ENCODE measurements at places on chromosomes 16 and 17.

DNA sequence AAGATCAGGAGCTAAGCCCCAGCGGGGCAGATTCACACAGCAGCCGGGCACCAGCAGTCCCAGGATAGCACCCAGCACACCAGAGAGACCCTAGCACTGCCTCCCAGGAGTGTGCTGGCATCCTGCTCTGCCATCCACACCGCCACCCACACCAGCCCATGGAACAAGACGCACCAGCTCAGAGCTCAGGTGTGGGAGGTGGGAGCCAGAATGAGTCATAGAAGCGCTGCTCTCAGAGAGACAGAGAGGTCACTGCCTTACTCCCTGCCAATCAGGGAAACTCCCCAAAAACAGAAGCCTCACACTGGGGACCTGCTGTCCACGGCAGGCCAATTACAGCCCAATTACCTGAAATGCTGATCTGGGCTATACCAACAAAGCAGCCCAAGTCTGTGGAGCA, 64.9 kb downstream of the CDYL2 start:
- no peak for DNase-seq

DNA sequence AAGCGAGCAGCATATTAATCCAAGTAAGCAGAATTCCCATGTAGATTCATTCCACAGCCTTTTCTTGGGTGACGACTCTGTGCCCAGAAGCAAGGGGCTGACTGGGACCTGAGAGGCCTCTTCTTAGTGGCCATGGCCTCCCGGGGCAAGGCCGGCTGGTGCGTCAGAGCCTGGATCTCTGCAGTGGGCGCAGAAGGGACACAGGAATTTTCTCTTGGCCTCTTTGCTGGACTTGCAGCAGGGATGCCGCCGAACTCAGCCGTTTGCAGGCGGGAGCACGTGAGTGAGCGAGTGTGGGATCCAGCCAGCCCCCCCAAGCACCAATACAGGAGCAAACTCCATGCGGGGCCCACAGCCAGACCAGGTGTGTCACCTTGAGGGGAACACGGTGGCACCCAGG, 151.8 kb downstream of the RPTOR start:
- no peak for DNase-seq

- no peak for DNase-seq
Measured at GRCh38 chr16:49742428-49743202, 113.3 kb downstream of the ZNF423 start.

DNA sequence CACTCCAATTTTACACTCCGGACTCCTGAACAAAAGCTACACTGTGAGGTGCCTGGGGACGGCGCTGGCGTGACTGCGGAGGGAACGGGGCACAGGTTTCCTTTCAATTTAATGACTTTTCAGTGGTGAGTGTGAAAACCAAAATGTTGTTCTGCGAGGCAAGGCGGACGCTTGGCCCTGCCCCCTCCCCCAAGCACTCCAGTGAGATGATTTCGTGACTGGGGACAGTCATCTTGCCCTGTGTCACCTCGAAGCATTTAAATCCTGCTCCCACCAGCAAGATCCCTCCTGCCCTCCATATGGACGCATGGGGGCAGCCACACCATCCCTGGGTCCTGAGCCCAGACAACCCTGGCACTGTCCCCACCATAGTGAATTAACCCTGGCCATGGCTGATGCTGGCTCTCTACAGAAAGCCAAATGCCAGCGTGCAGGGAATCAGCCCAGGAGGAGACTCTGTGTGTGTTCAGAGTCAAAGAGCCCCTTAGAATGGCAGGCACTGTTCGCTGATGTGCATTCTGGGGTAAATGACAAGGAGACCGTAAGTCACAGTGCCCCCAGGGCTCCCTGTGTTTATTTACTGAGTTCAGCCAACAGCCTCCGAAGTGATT, 41.0 kb downstream of the C16orf95 start:
- DNase-seq: peak; percentile 8

DNA sequence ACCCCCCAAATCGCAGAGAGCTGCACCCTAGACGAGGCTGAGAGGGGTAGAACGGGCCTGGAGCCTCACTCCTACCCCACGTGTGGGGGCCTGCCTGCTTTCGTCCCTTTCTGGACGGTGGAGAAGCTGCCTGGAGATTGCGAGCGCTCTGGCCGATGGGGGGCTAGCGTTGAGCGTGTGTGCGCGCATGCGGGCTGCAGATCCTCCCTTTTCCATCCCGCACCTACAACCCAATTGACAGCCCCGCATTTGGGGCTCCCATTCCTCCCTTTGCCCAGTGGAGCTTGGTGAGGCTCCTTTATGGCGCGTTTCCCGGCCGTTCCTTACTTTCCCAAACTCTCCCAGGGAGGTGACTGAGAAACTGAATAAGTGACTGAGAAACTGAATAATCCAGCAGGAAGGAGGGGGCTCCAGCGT, 907 bp upstream of the ESRP2 start:
- DNase-seq: peak; percentile 60

DNA sequence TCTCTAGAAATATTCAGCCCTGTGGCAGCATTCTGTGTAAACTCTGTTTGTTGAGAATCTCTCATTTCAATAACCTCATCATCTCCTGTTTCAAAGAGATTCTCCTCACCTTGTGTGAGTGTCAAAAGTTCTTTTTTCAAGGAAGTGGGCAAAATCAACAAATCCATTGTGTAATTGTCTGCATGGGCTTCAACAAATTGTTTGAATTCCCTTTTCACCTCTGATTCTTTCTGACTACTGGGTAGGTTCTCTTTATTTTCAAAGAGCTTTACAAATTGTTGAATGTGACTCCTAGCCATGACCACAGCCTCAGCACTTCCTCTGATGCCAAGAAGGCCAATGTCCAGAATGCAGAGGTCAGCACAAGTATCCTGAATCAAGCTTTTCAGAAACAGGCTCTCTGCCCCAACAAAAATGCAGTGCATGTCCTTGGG, 48.0 kb downstream of the N4BP1 start:
- DNase-seq: no peak

- DNase-seq: no peak
Measured at GRCh38 chr17:70270554-70270953, 101.2 kb downstream of the KCNJ2 start.

- DNase-seq: peak; percentile 94
Measured at GRCh38 chr16:68328151-68328859, 17.5 kb downstream of the PRMT7 start.

DNA sequence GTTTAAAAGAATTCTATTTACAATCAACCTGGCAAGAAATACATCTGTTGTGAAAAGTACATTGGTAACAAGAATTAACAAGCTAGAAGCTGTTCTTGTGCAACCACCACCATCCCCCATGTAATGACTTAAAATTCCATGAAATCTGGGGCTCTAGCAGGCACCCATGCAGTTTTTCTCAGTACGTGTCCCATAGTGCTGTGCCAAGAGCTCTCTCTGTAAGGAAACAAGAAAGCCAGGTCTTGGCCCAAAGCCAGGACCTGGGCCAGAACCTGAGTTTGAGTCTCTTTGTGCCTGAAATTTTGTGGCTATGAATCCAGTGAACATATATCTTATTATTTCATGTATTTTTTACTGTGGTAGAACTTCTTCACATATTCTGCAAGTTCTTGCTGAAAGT, 46.6 kb downstream of the NUP93 start:
- DNase-seq: peak; percentile 12

DNA sequence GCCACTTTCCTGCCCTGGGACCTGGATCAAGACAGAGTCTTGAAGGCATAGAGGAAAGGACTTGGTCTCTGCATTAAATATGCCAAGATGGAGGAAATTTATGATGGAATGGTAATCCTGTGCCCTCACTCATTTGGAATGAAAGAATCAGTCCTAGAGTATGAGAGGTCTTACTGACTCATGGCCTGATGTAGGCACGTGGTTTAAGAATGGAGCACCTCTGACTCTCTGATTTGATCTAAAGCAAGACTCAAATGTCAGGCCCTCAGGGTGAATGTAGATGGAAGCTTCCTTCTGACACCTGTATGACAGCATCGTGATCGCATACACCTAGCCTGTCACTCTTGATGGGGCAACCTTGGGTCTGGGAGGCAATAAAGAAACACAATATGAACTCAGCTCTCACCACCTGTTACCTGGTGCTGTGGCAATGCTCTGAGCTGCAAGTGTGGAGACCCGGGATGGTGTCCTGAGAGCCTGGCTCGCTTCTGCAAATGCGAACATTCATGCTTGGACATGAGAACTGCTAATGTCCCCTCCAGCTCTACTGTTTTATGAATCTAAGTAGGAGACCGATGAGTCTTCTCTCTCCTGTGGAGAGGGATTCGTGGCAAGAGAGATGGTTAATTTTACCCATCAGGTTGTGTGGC, 229.9 kb downstream of the ABCC12 start:
- no peak for DNase-seq

- DNase-seq: peak; percentile 77
Measured at GRCh38 chr17:8994319-8994718, 27.0 kb upstream of the NTN1 start.

DNA sequence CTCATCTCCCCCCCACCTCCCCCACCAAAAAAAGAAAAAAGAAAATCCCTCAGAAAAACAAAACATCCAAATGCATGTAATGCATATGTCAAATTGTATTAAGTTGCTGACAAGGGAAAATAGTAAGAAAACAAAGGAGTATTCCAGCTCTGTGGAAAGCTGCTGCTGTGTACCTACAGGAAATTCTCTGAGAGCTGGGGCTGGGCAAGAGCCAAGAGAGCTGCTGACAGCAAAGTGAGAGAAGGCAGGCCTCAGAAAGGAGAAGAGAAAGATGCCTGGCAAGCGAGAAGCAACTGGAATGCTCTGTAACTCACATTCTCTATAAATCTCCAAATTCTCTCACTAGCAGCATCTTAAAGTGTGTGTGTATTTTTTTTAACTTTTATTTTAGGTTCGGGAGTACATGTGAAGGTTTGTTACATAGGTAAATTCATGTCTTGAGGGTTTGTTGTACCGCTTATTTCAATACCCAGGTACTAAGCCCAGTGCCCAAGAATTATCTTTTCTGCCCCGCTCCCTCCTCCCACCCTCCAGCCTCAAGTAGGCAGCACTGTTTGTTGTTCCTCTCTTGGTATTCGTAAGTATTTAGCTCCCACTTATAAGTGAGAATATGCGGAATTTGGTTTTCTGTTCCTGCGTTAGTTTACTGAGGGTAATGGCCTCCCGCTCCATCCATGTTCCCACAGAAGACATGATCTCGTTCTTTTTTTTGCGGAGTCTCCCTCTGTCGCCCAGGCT, 24.4 kb downstream of the CNTROB start:
- no peak for DNase-seq

DNA sequence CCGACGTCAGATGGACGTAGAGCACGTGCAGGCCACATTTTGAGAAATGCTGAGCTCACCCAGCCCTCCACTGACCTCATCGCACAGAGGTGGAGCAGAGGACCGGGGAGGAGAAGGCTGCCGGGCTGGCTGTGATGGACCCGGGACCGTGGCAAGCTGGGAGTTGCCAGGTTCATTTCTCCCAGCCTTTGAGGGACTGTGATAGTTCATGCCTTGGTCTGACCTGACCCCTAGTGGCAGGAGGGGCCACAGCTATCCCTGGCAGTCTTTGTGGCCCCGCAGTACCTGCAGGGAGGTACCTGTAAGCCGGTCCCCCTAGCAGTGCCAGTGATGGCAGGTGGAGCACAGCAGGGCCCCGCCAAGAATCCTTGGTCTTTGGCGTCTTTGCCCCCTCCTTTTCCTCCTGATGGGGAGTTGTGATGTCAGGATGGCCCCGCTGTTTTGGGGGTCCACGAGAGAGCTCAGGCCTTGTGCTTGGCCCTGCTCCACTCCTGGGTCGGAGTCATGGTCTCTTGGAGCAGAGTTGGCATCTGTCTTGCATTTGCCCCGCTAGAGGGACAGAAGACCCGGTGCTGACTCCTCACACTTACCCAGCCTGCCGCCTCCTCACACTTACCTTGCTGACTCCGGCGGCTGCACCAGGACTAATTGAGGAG, 50.4 kb downstream of the OR1D5 start:
- DNase-seq: peak; percentile 78

DNA sequence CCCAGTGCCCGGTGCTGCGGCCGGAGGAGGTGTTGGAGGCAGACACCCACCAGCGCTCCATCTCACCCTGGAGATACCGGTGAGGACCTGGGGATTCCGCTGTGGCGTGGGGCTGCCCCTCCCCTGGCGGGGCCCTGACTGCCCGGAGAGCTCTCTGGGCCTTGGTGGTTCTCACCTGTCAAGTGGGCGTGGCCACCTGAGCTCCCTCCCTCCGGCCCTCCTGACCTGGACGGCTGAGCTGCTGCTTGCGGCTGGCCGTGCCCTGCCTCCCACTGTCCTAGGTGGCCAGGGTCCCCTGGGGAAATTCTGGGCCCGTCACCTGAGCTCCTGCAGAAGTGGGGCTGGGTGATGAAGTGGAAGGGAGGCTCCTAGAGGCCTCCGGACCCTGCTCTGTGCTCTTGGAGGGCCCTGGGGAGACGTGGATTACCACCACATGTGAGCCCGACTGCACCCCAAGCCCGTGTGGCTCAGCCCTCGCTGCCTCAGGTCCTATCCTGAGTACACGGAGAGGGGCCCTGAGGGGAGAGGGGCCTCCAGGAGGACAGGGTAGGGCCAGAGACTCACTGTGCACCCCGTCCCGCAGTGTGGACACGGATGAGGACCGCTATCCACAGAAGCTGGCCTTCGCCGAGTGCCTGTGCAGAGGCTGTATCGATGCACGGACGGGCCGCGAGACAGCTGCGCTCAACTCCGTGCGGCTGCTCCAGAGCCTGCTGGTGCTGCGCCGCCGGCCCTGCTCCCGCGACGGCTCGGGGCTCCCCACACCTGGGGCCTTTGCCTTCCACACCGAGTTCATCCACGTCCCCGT, 1.1 kb downstream of the IL17C start:
- no peak for DNase-seq

DNA sequence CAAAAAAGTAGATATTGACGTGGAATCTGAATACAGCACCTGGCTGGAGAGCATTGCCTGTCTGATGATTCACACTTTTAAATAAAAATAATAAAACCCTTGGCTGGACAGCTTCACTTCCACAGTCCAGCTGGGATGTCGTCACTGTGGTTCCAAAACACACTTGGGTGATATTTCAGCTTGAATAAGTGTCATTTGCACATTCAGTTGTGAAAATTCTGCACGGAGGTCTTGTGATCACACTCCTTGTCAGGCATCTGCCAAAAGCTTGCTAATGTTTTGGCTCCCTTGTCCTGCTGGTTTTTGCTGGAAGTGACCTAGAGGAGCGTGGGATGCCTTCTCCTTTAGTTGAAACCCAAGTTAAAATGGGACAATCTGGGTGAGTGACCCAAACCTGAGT, 60.7 kb downstream of the PCTP start:
- no peak for DNase-seq

GRCh38 chr17:73237714-73238113, 24.0 kb downstream of the CPSF4L start:
- DNase-seq: no peak
